ENCODE measurements at places on chromosomes 3 and 15.

- DNase-seq, result no peak
Measured at GRCh38 chr15:28981921-28982320, 96.1 kb downstream of the APBA2 start.

GRCh38 chr3:100129941-100130340 is 15.6 kb upstream of the FILIP1L start:
- DNase-seq, result no peak

DNA sequence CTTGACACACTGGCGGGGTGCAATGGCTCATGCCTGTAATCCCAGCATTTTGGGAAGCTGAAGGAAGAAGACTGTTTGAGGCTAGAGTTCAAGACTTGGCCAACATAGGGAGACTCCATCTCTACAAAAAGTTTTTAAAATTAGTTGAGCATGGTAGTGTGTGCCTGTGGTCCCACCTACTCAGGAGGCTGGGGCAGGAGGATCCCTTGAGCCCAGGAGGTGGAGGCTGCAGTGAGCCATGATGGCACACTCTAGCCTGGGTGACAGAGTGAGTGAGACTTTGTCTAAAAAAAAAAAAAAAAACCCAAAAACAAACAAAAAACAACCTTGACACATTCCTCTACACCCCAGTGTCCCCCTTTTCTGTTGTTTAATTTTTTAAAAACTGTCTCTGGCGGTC is 4.0 kb upstream of the ITPKA start:
- no peak for DNase-seq

DNA sequence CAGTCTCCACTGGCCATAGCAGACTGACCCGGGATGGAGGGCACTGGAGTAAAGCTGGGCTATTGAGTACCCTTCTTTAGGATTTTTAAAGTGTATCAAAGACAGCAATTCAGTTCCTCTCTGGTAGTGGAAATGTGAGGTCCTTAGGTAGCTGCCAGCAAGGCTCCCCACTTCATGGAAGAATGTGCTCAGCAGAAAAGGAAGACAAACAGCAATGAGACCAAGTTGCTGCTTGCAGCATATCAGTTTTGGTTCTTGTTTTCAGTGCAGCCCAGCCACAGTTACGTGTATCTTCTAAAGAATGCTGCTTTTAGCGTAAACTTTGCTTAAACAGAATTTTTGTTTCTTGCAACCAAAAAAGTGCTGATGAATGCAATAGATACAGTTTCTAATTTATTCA is 374.0 kb upstream of the CBLB start:
- no peak for DNase-seq

All from CD4-positive, alpha-beta T cell treated with Interleukin-6 for 4 hours (primary cell).